Stimulated activated CD8-positive, alpha-beta memory T cell treated with anti-CD3 and anti-CD28 coated beads, Interleukin-4, amount 100 ng/mL, for 1 hour (primary cell): ENCODE measurements at places on chromosomes 3 and 15.

DNA sequence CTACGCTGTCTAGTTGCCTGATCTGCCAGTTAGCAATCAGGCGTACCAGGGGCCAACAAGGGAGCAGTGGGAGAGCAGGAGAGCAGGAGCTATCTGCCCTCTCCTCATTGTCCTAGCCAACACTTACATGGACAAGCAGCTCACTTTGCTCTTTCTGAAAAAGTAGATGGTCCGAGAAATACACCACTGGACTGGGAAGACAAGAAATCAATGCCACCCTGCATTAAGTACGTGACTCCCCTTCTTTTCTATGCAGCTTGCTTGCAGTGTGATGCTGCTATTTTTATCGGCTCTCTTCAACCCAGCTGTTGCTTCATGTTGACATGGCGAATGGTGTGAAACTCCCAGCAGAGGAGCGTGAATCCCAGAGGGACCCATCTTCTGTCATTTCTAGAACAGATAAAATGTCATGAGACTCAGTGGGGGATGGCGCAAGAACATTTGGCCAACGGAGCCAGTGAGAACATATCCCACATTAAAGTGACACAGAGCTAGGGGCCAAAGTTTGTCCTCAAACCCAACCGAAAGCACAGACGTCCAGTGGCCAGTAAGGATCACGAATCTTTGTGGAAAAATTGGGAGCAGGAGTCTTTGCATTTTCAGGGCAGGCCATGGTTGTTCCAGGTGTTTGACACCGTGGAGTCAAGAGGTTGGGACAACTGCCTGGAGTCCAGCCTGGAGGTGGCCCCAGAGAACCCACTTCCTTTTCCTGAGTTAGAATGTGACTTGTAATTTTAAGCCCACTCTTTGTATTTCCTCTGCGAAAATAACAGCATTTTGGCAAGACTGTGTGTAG is 53.7 kb upstream of the MEF2A start:
- DNase-seq: no peak

GRCh38 chr3:111539351-111540331 is 2.4 kb upstream of the CD96 start:
- no peak for DNase-seq

DNA sequence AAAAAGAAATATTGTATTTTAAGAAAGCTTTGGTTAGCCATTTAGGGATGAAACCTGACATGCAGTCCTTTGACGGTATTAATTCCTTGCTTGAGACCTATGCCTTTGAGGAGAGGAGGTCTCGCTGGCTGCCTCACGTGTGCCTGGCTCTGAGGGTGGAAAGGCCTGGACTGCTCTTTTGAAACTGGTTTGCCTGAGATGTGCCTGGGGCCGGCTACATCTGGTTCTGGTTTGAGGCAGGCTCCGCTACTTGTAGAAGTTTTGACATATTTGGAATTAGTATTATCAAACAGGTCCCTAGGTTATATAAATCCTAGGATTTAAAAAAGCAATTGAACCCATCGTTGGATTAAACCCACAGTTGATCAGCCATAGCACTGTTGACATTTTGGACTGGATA is 6.5 kb downstream of the NISCH start:
- DNase-seq: no peak

GRCh38 chr3:79236496-79236895 is 531.3 kb downstream of the ROBO1 start:
- DNase-seq: no peak

DNA sequence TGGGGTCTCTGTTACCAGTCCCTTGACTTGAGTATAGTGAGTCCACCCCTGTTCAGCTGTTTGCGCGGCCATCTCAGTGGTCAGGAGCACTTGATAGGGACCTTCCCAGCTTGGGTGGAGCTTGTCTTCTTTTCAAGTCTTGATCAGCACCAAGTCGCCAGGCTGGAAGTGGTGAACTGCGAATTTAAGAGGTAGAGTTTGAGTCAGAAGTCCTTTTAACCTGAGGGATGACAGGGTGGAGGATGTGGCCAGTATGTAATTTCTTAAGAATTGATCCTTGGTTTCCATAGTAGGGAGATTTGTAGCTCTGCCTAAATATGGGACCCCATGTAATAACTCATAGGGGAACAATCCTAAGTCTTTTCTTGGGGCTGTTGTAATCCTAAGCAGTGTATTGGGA is 86.3 kb upstream of the XCR1 start:
- DNase-seq: no peak

DNA sequence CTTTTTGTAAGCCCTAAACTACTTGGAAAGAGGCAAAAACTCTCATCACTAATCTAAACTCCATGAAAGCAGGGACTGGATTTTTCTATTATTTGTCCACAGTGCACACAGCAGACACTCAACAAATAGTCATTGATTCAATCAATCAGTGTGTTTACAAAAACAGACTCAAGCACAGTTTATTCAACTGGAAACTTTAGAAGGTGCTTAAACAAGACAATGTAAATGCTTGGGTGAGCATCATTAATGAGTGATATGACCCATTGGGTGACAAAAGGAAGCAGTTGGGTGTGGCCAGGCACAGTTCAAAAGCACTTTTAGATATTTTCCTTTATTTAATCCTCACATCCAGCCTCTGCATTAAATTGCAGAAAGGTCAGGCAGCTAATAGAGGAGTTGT is 32.0 kb upstream of the PPP4R2 start:
- DNase-seq: no peak

- no peak for DNase-seq
These were observed 23.2 kb downstream of the MAPK6 start for GRCh38 chr15:52042051-52042851.

- no peak for DNase-seq
These were observed 175.4 kb upstream of the NR2E3 start for GRCh38 chr15:71634820-71635560.
